ENCODE measurements at places on chromosomes 6 and 20.

- no peak for DNase-seq
Measured at GRCh38 chr6:10451828-10452509, 37.1 kb upstream of the TFAP2A start.

GRCh38 chr6:150751296-150751695 lies 114.2 kb upstream of the MTHFD1L start:
- DNase-seq: no peak

GRCh38 chr6:142844065-142844755 lies 100.8 kb downstream of the HIVEP2 start:
- DNase-seq: no peak

- no peak for DNase-seq
Measured at GRCh38 chr6:8539453-8539852, 104.1 kb upstream of the SLC35B3 start.

DNA sequence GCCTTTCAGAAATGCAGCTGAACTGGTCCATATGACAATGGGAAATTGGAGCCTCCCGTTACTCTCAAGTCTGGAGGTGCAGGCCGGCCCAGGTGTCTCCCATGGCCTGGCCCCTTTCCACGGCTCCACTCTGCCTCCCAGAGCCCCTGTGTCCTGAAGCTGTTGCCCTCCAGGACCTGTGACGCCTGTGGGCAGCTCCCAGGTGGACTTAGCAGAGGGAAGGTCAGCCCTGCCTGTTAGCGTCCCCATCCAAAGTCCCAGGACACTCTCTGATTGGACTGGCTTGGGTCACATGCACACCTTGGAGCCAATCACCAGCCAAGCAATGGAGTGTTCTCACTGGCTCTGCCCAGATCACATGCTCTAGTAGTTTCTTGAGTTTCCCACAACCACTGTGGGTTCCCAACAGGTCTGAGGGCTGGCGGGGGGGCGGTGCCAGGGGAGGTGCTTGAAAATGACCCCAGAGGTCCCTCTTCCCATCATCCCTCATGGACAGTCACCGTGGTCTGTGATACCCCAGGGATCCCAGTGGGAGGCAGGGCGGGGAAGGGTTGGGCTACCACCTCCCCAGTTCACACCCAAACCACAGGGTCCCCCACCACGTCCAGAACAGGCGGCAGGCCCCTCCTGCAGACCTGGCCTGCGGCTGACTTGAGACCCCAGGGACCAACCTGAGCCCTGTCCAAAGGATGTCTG lies 135.6 kb downstream of the TAF4 start:
- DNase-seq: no peak

DNA sequence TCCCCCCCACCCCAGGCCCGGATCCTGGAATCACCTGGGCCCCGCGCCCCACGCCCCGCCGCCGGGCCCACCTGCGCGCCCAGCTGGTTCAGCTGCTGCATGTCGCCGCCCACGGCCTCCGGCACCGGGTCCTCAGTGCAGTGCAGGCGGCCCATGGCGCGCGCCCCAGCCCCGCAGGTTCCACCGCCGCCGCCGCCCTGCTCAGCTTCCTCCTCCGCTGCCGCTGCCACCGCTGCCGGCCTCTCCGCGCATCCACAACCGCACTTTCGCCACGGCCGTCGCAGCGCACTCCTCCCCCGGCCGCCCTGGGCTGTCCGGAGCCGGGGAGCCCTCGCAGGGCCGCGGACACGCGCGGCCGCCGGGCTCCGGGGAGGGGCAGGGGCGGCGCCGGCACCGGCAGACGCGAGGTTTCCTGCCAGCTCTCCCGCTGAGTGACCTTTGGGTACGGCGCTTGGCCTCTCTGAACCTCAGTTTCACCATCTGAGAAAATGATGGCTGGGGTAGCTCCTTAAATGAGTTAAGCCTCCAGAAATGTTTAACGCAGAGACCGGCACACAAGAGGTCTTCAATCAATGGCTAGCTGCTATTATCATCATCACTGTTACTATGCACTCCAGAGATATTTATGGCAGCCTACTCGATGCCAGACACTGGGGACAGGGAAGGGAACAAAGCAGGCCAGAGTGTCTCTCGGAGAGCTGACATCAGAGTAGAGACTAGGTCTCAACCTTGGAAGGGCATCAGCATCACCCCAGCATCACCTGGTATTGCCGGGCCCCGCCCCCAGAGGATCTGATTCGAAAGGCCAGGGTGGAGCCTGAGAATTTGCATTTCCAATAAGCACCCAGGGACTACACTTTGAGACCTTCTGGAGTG lies at the start of gene COMMD7:
Gene COMMD7, minus strand, starts transcription at position 231 of the 876 bp plus-strand sequence. Its CDS starts 76 bp downstream, at position 155.
- peak; percentile 45 for DNase-seq

- no peak for DNase-seq
Measured at GRCh38 chr20:33611106-33611505, 51.0 kb upstream of the C20orf144 start.

GRCh38 chr6:15270402-15270801 lies 24.5 kb downstream of the JARID2 start:
- no peak for DNase-seq

- DNase-seq: no peak
Measured at GRCh38 chr6:11270030-11271027, 37.9 kb upstream of the NEDD9 start.

DNA sequence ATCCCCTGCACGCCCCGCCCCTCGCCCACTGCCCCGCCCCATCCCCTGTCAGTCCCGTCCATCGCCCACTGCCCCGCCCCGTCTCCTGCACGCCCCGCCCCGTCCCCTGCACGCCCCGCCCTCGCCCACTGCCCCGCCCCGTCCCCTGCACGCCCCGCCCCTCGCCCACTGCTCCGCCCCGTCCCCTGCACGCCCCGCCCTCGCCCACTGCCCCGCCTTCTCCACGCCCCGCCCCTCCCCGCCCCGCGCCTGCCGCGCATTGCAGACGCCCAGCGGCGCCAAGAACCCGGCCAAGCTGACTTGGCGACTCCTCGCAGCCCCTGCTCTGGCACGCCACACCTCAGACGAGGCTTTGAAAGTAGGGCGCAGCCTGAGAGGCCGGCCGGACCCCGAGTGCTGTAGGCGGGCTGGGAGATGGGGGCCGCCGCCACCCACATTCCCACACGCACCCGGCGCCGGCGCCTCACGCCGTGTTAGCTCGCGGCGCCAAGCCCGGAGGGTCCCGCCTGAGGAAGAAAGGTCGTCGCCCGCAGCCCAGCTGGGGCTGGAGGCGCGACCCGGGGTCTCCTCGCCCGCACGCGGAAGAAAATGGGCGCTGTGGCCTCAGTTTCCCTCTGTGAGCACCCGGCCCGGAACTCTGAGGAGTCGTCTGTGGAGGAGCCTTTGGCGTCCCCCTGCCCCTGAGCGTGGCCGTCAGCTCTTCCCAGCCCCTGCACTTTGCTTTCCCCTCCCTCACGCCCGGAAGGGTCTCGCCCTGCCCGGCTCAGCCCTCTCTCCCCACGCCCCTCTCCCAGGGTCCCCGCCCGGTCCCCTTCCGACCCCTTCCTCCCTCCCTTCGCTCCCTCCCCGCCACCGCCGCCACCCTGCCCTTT lies at the start of gene RAD21L1:
Gene RAD21L1, plus strand, starts transcription at position 262 of the 872 bp plus-strand sequence. CDS start 2,410 bp downstream, outside the sequence.
- DNase-seq: peak; percentile 70

DNA sequence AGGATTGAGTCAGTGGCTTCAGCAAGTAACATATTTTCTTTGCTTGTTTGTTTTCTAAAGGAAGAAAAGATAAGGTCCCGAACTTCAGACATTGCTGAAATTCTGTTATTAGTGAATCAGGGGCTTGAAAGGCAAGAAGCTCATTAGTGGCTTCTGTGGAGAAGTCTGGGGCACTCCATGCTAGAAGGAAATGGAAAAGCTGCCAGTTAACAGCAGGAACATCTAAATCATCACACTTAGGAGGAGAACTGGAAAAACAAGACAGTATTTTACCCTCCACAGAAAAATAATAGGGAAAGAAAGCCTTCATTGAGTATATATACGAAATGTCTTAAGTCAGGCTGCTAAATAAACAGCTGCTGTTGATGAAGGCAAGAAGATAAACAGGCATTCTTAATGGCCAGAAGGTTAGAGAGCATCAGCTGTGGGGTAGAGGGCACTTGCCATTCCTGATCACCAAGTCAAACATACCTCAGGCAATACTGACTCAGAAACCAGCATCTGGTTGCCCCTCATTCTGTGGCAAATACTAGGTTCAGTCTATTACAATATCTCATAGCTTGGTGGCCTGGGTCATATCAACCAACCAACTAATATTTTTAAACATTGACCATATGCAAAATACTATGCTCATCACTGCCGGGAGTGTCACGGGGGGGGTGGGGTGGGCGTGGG lies 143.2 kb upstream of the TENT5A start:
- DNase-seq: no peak

DNA sequence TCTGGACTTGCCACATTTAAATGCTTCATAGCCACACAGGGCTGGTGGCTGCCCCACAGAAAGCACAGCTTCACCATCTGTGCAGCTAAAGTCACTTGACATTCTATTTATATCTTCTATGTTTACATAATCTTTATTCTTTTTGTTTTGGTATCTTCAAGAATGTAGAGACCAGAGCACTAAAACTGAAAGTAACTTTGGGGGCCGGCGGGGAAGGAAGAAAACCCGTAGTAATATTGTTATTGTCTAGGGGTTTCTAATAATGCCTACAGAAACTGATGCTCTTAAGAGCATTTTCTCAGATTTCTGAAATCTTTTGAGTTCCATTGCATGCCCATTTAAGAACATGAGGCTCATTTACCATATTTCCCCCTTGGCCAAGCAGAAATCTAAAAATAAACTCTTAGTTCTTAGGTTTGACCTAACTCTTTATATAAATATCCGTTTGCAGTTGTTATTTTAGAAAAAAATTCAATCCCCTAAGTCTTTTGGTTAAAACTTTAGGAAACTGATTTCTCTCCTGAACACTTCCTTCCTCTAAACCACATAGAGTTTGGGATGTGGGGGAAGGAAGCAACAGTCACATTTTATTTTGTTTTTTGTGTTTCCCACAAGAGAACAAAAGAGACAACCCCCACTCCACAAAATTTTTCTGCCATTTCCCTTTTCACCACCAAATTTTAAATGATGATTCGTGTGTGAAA lies 207.6 kb downstream of the OGFRL1 start:
- DNase-seq: no peak

- no peak for DNase-seq
Measured at GRCh38 chr6:167113935-167114910, 8.7 kb upstream of the CCR6 start.

- DNase-seq: no peak
Measured at GRCh38 chr20:4029505-4030467, 14.4 kb upstream of the RNF24 start.
